ENCODE measurements at places on chromosomes 16 and 17. TPM values are rescaled to one million over a fixed set of nuclear protein-coding genes. Genes with fewer than 3 reads are reported as not detected.

- DNase-seq = no peak
Measured at GRCh38 chr16:25256695-25257469, 763 bp downstream of the ZKSCAN2 start.

DNA sequence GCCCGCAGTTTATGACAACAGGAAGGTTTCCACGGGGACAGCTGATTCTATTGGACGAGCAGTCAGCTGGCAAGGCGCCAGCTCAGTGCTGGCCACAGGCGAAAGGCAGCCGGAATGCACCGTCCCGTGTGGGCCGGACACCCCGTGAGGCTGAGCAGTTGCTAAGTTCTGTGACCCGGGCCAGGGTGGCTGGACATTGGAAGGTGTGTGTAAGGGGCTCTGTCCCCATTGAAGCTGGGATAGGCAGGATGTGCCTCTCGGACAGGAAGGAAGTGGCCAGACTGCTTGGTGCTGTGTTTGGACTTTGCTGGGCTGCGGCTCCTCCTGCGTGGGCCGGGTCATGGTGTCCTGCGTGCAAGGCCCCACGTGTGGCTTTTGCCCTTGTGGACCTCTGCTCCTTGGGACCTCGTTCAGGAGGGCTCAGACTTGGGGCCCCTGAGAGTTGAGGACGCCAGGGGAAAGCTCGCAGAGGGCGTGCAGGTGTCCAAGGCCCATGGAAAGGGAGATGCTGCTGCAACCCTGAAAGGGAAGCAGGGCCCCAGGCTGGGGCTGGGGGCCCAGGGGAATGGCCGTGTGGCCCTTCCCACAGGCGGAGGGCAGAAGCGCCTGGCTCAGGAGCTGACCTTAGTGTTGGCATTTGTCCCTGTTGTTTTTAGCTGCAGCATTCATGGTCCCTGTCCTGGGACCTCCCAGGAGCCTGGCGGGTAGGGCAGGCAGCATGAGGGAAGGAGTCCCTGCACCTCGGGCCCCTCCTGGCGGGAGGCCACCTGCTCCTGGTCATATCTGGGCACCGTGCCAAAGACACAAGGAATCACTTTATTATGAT lies 10.0 kb downstream of the BAIAP2 start:
- DNase-seq = peak; percentile 95

DNA sequence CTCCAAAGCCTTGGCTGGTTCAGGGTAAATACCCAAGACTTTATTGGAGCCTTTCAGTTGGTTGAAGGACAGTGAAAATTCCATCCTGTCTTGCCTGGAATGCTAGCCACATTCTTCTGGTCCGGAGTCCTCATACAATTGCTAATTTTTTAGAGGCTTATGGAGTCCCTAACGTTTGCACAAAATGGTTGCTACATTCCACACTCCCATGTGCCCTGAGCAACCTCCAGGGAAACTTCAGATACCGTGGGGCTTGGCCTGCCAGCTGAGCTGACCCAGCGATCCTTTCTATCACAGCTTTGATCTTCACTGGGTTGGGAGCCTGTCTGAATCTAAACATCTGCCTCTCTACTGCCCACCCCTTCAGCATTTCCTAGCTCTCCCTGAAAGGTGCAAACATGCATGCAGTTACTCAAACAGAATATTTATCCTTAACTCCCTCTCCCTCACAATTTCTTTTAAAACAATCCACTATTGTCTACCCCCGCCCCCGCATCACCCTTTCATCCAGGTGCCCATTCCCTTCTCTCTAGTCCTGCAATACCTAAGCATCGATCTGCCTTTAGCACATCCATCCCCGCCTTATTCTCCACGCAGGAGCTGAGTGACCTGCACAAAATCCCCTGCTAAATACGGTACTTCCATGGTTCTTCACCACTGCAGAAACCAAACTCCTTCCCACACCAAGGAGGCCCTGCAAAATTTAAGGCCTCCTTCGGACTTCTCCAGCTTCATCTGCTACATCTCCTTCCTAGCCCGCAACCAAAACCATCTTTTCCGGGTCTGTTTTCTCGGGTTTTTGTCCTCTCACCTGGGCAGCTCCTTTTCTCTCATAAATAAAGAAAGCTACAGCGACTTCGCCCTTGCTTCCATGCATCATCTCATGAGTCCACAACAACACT lies 810 bp upstream of the GAN start:
- DNase-seq = no peak

DNA sequence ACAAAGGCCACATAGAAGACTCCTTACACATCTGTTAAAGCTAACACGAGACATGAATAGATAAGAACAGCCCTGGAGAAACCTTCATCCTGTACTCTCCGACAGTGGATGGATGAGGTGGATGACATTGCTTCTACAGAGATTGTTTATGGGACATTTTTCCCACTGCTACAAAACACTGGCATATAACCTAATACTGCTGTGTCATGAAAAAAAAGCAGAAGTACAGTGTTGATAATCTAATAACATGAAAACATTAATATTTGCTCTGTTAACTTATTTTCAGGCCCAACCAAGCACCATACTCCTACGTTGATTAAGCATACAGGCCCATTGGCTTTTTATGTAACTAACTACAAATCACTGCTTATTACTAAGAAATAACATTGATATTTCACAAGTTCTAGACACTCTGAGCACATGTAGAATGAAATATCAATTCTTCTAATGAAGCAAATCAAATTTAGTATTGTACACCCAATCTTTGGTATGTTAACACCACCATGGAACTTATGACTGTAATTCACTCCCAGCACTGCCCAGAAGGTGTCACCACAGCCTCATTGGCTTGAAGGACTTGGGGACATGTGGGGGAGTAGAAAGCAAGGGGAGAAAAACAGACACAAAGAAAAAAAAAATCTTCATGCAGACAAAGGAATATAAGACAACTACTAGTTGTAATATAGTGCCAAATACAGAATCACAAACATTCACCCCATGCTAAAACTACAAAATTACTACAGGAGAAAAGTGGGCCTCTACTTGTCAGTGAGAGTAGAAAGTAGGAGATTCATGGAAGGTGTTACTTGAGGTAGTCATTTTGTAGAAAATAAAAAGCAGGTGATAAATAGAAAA lies 330.0 kb upstream of the PMFBP1 start:
- no peak for DNase-seq

GRCh38 chr17:71963351-71963750 lies 157.5 kb upstream of the SOX9 start:
- DNase-seq = no peak

DNA sequence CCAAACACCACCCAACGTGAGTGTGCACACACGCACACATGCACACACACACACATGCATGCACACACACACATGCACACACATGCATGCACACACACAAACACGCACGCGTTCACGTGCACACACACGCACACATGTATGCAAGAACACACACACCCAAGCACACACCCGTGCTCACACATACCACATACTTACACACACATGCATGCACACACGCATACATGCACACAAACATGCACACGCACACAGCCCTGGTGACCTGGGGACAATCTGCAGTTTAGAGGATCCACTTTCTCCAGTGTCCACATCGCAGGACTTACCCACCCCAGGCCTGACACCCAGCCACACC lies 6.2 kb downstream of the USH1G start:
- DNase-seq = no peak

GRCh38 chr17:9098242-9098825 lies 77.0 kb downstream of the NTN1 start:
- peak; percentile 47 for DNase-seq

GRCh38 chr16:17282247-17282646 lies 188.5 kb downstream of the XYLT1 start:
- DNase-seq = no peak

GRCh38 chr16:57690782-57691471 lies 3.7 kb upstream of the DRC7 start:
- no peak for DNase-seq

DNA sequence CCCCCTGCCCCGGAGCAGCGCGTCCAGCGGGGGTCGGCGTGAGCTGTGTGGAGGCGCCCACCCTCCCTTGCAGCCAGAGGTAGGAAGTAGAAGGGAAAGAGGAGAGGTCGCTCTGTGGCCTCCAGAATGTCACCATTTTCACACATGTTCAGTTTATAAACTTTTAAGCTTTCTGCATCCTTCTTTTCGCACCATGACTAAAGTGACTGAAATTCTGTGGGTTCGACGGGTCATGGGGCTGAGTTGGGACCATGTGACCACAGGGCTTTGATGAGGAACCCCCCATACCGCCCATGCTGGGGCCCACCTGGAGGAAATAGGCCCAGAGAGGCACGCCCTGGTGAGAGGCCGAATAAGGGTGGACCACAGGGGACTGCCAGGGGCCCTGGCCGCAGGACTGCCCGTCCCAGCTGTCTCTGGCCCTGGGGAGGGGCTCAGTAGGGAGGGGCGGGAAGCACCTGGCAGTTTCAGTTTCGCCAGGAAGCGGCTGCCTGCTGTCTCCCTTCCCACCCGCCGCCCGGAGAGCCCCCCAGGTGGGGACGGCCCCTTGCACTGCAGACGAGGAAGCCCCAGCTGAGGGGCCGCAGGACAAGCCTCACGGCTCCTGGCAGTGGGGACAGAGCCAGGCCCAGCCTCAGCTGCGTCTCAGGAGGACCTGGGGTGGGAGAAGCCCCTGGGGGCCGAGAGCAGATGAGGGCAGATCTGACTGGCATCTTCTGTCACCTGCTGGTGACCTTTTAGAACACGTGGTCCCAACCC lies 9.0 kb downstream of the CBFA2T3 start:
- DNase-seq = no peak

DNA sequence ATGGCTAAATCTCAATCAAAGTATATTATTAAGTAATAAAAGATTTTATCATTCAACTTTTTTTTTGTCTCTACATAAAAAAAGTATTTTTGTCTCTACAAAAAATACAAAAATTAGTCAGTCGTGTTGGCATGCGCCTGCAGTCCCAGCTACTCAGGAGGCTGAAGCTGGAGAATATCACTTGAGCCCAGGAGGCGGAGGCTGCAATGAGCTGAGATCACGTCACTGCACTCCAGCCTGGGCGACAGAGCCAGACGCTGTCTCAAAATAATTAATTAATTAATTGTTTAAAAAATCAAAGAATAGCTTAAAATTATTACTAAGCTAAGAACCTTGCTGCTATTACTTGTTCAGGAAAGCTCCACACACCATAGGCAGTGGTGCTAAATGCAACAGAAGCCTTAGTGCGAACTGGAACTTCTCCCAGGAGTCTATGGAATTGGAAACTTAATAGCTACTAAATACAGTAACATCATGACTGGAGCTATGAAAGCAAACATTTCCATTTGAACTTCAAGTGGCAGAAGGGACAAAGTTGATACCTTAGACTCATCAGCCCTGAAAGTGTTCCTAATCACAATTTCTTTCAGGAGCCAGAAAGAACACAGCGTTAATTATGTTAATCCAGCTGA lies 22.6 kb downstream of the ADCY9 start:
- DNase-seq = peak; percentile 53

DNA sequence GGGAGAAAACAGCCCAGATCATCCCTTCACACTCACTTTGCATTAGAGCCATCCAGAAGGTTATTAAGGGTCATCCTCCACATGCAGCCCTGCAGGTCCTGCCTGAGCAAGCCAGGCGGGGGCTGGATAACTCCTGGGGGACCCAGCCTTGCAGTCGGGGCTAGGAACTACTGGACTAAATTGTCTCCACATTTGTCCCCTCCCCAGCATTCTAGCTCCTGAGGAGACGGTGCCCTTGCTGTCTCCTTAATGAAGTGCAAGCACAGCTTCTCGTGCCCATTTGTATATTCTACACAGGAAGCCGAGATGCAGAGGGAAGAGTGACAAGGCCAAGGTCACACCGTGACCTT lies 185.2 kb downstream of the C16orf95 start:
- DNase-seq = no peak

GRCh38 chr16:4324492-4325252 lies 8.8 kb downstream of the GLIS2 start:
- DNase-seq = no peak

DNA sequence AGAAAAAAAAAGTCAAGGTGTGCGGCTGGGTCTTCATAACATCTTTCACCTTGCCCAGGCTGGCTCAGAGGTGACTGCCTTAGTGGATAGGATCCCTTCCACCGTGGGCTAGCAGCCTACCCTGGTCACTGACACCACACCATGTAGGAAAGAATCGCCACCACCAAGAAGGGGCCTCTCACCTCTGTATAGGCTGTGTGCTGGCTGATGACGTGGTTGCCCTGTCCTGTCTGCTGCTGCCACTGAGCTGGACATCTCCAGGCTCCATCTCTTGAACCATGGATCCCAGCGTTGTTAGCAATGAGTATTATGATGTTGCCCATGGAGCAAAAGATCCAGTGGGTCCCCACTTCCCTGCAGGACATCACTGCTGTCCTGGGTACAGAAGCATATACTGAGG lies at the start of gene GPR142:
TSS of gene GPR142 (plus strand) at position 301 of the 400 bp plus-strand sequence. CDS start 2,035 bp downstream, outside the sequence.
- no peak for DNase-seq

DNA sequence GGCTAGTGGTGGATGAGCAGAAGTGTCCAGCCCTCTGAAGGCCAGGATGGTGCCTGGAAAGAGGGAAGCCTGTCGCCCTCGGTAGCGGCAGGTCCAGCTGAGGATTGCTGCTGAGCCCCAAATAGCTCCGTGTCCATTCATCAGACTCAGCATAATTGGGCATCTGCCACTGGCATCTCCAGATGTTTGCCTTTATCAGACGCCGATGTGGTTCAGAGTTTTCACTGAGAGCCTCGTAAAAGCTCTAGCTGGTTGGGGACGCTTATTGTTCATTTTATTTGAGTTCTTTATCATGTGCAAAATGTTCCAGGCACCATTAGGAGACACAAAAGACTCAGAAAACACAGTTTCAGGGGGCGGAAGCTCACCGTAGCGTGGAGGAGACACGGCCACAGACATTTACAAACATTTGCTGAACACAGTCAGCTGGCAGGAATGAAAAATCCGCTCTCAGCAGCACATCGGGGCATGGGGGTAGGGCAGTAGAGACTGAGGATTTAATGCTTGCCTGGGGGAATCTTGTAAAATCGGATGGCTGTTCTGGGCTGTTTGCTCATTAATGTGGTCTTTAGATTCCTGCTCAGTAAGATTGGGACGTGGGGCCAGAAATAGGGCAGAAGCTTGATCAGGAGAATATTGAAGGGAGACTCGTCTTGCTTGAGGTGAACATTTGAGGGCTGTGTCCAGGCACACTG lies 41.7 kb downstream of the SMPD3 start:
- no peak for DNase-seq

Gene NKD1
- 2.4 TPM for total RNA-seq

Gene C16orf74
- total RNA-seq = 3.1 TPM

Gene CDK3
- total RNA-seq = 4.3 TPM

Gene TBC1D3H
- total RNA-seq = not detected

Gene CACNG1
- total RNA-seq = not detected
